ENCODE measurements at places on chromosomes 2 and 18. TPM values are rescaled to one million over a fixed set of nuclear protein-coding genes. Genes with fewer than 3 reads are reported as not detected.

- DNase-seq, result peak; percentile 21
Observed at GRCh38 chr2:241609859-241610793, 26.8 kb downstream of the THAP4 start.

DNA sequence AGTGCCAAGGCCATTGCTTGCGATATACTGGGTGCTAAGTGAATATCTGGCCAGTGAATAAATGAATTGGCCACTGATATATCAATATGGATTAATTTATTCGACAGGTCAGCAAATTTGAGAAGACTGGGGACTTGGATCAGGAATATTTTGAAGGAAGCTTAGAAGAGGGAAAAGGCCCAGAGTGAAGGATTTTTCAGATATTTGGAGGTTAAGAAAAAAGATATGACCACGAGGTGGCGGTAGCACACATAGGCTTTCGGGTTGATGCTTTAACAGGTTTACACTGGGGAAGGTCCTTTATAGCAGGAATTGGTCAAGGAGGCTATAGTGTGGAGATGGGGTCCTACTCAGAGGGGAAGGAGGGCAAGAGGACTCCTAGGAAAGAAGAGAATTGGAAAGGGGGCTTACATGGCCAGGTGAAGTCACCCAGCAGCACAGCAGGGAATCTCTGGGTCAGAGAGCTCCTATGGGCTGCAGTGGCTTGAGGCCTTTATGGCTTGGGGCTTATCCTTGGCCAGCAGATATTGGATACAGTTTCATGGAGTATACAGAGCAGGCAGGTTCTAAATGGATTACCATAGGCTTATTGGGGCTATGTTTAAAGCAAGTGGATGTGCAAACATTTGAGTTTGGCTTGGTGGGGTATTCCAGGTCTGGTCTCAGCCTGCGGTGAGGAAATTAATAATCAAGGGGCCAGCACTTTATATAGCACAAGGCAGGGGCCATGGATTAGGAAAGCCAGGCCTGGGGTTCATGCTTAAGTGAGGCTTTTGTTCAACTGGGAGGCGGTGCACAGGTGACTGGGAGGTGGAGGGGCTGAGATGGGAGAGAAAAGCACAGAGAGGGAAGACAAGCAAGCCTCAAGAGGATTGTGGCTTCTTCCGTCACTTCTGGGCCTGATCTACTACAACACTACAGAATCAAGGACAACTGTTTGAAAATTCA is 9.7 kb downstream of the IL1RN start:
- peak; percentile 51 for DNase-seq

GRCh38 chr2:187495324-187495723 is 47.3 kb upstream of the CALCRL start:
- no peak for DNase-seq

DNA sequence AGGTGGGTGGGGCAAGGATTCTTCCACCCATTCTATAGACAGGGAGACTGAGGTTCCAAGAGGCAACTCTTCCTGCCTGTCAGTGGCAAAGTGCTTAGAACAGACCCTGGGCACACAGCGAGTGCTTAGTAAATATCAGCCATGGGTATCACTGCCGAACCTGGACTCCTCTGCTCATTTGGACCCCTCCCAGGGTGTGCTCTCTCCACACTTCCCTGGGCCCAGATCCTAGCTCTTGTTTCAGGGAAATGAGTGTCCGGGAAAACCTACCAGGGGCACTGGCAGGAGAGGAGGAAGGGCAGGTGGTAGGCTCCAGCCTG is 136.3 kb downstream of the CYP26B1 start:
- no peak for DNase-seq

DNA sequence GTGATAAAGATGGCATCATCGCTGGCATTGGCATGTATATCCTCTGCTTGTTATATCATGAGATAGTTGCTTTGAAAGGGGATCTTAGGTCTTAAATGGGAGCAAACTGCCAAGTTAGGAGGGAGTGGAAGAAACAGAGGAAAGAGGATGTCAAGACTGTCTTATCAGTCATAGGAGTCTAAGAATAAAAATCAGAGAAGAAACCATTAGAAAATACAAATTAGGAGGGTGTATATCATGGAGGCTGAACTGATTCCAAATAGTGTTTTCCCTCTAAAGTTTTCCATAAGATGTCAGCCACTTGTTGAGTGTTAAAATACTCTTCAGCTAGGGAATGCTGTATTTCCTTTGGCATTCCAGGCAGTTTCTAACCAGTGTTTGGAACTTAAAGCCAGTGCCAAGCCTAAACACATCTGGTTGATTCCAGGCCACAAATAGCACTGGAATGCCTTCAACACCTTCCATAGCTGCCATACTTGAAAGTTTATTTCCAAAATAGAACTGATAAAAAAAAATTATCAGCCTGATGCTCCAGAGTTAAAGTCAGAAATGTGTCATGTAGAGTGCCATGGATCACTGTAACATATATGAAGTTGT is 129.4 kb downstream of the ZEB2 start:
- no peak for DNase-seq

GLB1L gene
- 9.6 TPM for total RNA-seq

DNA sequence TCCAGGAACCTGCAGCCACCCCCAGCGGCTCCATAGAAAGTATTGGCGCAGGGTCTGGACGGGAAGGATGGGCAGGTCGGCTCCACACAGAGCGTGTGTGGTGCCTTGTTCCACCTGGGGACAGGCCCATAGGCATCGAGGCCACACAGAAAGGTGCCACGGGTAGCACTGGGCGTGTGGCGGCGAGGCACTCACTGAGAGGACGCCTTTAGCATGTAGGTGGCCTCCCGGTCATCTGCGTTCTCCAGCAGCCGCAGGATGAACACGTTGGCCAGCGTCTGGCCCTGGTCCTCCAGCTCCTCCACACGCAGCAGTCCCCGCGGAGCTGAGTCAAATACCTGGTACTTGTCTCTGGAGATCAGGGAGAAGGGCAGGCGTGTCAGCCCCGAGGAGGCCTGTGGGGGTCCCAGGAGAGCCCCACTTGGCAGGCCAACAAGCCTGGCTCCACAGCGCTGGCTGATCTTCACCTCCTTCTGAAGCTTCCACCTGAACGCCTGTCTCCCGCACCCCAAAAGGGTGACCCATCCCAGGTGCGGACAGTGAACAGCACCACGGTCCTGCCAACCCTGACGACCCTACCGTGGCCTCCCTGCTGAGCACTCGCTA is 13.2 kb downstream of the SNORC start:
- DNase-seq, result no peak

- no peak for DNase-seq
Observed at GRCh38 chr18:70892381-70892780, 603.5 kb downstream of the SOCS6 start.

DNA sequence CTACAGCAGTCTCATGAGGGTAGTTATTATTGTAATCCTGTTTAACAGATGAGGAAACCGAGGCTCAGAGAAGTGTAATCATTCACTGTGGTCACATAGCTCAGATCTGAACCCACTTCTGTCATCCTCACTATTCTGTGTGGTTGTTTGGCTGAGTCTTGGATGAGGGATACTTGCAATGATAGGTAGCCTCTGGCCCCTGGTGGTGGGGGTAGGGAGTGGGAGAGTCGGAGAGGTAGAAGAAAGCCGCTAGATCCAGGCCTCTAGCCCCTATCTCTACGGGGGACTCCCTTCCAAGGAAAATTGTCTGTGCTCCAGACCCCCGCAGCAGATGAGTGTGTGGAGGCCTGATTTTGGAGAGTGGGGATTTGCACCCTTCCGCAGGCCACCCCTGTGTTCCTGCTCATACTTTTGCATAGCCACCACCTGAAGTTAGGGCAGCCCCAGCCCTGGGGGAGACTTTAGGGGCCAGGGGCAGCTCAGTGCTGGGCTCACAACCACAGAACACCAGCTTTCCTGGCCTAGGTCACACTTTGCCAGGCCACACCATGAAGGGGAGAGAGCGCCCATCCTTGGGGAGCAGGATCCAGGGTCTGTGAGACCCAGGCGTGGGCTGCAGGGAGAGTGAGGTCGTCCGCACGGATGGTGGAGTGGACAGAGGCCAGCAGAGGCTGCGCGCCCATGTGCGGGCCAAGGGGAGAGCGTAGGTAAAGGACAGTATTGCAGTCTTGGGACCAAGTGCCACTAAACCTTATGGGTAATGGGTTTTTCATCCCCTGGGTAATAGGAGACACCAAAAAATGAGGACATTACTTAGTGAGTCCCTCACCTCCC is 148.2 kb downstream of the GLI2 start:
- no peak for DNase-seq

DNA sequence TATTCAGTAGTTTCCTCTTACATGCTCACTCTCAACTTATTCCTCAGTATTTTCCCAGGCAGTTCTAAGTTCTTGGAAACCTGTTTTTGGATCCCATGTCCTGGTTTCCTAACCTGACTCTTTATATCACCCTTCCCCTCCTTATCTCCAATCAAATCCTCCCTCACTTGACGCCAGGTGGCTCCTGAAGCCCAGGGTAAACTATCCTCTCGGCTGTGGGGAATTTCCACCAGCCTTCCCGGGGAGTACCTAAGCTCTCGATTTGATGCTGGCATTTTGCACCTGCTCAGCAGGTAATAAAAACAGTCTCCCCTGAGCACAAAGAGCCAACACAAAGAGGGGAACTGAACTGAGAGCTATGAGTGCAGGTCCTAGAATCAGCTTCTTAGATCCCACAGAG is 538.0 kb downstream of the SLC4A3 start:
- no peak for DNase-seq

- DNase-seq, result peak; percentile 43
Observed at GRCh38 chr2:150296770-150297546, 190.5 kb downstream of the RND3 start.

TFCP2L1 gene
- 0.26 TPM for total RNA-seq

ZNF521 gene
- not detected for total RNA-seq

Data from A172 (cell line).